Kidney (tissue), 22 donors: ENCODE measurements at places on chromosomes 1 and 21.

DNA sequence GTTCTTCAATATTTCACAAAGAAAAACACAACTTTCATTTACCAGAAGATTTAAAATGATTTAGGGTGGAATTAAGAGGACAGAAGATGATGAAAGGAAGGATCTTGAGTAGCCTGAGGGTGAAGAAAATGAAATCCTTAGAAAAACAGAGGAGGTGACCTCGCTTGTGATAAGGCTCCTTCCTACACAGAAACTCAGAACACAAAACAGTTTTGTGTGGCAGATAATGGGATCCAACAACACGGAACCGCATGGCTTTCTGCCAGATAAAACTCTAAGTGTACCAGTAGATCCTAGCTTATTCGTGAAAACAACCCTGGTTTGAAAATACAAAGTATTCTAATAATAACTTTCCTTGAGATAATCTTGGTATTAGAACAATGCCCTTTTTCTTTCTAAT lies 74.0 kb upstream of the EXO1 start:
- H3K4me3 ChIP-seq: no peak overlapping the region
- no peaks in the 10 kb centered on the region for H3K36me3 ChIP-seq
- no peak for DNase-seq
- no peaks in the 10 kb centered on the region for H3K4me1 ChIP-seq
- H3K27ac ChIP-seq: no peak overlapping the region

DNA sequence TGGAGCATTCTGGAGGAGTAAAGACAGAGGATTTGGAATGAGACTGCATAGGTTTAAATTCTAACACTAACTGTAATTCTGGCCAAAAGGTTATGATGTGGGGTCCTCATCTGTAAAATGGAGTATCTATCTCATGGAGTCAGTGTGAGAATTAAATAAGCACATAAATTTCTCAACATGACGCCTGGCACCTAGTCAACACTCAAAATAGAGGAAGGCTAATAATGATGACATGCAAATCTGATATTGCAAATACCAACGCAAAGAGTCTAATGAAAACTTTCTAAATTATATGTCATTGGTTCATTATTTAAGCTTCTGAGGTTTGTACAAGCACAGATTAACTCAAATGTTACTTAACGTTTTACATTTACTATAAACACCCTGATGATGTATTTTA lies 29.6 kb downstream of the APP start:
- H3K27me3 ChIP-seq: no peaks in the 10 kb centered on the region
- DNase-seq: no peak
- no peak overlapping the region for H3K27ac ChIP-seq
- no peak overlapping the region for H3K4me3 ChIP-seq
- H3K36me3 ChIP-seq: no peaks in the 10 kb centered on the region

DNA sequence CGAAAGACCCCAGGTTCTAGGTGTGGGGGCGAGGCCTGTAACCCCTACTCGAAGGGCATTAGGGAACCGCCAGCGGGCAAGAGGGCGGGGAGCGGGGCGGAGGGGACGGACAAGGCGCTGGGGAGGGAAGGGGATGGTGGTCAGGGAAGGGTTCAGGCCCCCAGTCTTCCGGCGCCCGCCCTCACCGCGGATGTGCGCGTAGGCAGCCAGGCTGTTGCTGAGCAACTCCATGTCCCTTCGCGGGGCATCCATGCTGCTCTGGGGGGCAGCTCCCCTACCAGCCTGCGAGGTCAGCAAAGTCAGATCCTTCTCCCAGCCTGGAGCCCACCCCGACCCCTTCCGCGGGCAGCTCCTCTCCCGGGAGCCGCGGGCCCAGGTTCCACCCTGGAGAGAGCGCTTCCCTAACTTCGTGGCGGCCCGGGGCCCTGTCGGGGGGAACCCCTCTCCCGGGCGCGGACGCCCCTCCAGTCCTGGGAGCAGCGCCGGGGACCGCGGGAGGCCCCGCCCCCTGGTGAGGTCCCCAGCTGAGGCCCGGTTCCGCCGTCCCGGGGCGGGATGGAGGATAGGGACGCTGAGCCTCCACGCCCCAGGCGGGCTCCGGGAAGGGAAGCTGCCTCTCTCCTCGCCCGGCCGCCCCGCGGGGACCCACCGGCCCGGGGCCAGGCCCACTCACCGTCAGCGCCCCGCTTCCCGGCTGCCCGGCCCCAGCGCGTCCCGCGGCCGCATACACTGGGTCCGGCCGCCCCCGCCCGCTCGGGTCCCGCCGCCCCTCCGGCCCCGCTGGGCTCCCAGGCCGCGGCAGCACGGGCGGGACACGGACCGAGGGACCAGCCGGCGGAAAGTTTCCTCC lies 434 bp downstream of the EVA1B start:
- peak overlapping the region; percentile 89 for H3K27ac ChIP-seq
- H3K27me3 ChIP-seq: no peaks in the 10 kb centered on the region
- H3K36me3 ChIP-seq: no peaks in the 10 kb centered on the region
- H3K4me3 ChIP-seq: peak overlapping the region; percentile 46
- DNase-seq: peak; percentile 93
- peaks cover 16% of the 10 kb centered on the region for H3K4me1 ChIP-seq

- no peak overlapping the region for H3K4me3 ChIP-seq
- no peak for DNase-seq
- H3K36me3 ChIP-seq: no peaks in the 10 kb centered on the region
- no peak overlapping the region for H3K27ac ChIP-seq
- H3K27me3 ChIP-seq: no peaks in the 10 kb centered on the region
Observed at GRCh38 chr1:224211206-224211962, 28.3 kb downstream of the DEGS1 start.

GRCh38 chr1:229778794-229779193 lies 152.7 kb downstream of the URB2 start:
- DNase-seq: peak; percentile 58
- no peak overlapping the region for H3K4me3 ChIP-seq
- no peak overlapping the region for H3K27ac ChIP-seq
- H3K36me3 ChIP-seq: no peaks in the 10 kb centered on the region
- H3K4me1 ChIP-seq: no peaks in the 10 kb centered on the region

DNA sequence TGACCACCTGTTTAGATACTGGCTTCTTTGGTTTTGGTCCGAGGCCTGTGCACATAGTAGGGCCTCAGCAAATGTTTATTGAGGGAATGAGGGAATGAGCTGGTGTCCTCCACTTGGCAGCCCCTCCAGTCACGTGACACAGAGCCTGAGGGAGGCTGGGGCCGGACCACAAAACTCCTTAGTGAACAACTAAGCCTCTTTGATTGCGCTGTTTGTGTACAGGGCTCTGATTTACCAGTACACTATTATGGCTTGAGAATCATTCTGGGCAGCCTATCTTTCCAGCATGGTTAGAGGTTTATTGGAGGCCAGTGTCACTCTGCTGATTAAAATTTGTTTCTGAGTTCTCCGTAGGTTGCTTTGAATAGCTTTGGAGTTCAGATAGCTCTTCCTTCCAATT lies 10.2 kb upstream of the LRRN2 start:
- no peak overlapping the region for H3K27ac ChIP-seq
- H3K36me3 ChIP-seq: no peaks in the 10 kb centered on the region
- no peaks in the 10 kb centered on the region for H3K27me3 ChIP-seq
- no peaks in the 10 kb centered on the region for H3K4me1 ChIP-seq

DNA sequence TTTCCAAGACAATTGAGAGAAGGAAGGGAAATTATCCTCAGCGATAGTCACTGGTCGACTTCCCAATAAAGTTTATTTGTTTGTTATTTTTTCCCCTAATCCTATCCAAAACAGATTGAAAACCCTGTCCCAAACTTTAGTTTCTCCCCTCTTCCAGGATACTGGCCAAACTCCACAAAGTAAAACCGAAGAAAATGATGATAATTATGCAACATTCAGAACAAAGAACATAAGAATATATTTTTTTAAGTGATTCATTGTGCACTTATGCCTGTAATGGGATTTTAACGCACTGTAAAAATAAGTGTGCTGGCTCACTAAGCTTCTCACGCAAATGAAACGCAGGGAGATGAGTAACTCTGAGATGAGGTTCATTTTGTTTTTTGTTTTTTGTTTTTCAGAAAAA lies 6.0 kb downstream of the GLIS1 start:
- H3K27me3 ChIP-seq: peaks cover 12% of the 10 kb centered on the region
- H3K4me3 ChIP-seq: no peak overlapping the region
- H3K4me1 ChIP-seq: no peaks in the 10 kb centered on the region
- no peaks in the 10 kb centered on the region for H3K36me3 ChIP-seq

- H3K4me3 ChIP-seq: no peak overlapping the region
- H3K27ac ChIP-seq: no peak overlapping the region
- H3K4me1 ChIP-seq: no peaks in the 10 kb centered on the region
- DNase-seq: no peak
- H3K27me3 ChIP-seq: no peaks in the 10 kb centered on the region
- H3K36me3 ChIP-seq: peaks cover 23% of the 10 kb centered on the region
Observed at GRCh38 chr21:46340998-46341397, 17.0 kb downstream of the PCNT start.

- H3K4me1 ChIP-seq: no peaks in the 10 kb centered on the region
- H3K36me3 ChIP-seq: no peaks in the 10 kb centered on the region
- no peak overlapping the region for H3K4me3 ChIP-seq
- no peaks in the 10 kb centered on the region for H3K27me3 ChIP-seq
- H3K27ac ChIP-seq: no peak overlapping the region
- DNase-seq: no peak
Observed at GRCh38 chr1:232280910-232281309, 349.0 kb downstream of the SIPA1L2 start.

DNA sequence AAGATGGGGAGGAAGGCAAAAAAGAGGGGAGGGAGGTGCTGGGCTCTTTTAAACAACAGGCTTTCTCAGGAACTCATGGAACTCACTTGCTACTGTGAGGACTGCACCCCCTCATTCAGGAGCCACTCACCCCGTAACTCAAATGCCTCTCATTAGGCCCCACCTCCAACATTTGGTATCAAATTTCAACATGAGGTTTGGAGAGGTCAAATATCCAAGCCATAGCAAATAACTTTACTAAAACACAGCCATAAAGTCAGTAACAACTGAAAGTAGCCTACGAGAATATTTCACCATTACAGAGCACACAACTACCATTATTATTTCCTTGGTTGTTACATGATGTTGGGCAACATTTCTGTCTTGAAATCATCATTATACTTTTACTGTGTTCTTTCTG lies 13.1 kb upstream of the DMRTB1 start:
- no peak overlapping the region for H3K4me3 ChIP-seq
- H3K4me1 ChIP-seq: no peaks in the 10 kb centered on the region
- H3K27ac ChIP-seq: no peak overlapping the region
- H3K27me3 ChIP-seq: no peaks in the 10 kb centered on the region
- no peaks in the 10 kb centered on the region for H3K36me3 ChIP-seq

- peak; percentile 97 for DNase-seq
- peak overlapping the region; percentile 56 for H3K4me3 ChIP-seq
- no peaks in the 10 kb centered on the region for H3K36me3 ChIP-seq
- no peak overlapping the region for H3K27ac ChIP-seq
Observed at GRCh38 chr1:151130987-151131586, 15.3 kb downstream of the SEMA6C start.

DNA sequence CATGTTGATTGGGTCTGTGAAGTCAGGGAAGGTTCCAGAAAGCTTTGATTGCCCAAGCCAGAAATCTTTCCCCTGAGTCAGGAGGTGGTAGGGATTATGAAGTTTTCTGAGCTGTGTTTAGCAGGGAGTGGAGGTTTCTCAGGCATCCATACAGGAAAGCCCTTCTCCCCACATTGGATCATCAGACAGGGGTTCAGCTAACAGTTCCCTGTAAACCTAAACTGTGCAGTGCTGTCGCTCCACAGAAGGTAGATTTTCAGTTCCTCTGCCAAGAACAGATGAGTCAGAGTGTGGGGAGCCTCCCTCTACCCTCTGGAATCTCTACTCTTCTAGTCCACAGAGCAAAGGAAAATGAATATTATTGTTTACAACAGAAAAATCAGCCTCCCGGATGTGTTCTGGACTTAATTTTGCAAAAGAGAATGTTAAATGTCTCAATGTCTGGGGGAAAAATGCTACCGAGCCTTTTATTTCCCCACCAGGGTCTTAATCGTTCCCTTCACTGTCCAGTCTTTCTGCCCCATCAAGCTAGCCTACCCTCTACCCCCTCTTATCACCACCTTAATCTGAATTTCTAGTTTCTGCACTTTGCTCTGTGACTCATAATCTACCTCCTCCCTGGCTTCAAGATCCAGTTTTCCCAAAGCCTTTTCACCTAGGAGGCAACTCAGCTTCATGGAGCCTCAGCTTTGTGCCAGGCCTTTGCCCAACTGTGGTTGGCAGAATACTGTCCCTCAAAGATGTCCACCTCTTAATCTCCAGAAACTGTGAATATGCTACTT lies 355.6 kb downstream of the PRDM2 start:
- no peak for DNase-seq
- no peaks in the 10 kb centered on the region for H3K4me1 ChIP-seq
- H3K27ac ChIP-seq: no peak overlapping the region
- H3K27me3 ChIP-seq: no peaks in the 10 kb centered on the region
- H3K4me3 ChIP-seq: no peak overlapping the region

- no peak for DNase-seq
- H3K36me3 ChIP-seq: no peaks in the 10 kb centered on the region
- no peaks in the 10 kb centered on the region for H3K27me3 ChIP-seq
- H3K4me3 ChIP-seq: no peak overlapping the region
Observed at GRCh38 chr1:61448914-61449313, 276.0 kb downstream of the TM2D1 start.

DNA sequence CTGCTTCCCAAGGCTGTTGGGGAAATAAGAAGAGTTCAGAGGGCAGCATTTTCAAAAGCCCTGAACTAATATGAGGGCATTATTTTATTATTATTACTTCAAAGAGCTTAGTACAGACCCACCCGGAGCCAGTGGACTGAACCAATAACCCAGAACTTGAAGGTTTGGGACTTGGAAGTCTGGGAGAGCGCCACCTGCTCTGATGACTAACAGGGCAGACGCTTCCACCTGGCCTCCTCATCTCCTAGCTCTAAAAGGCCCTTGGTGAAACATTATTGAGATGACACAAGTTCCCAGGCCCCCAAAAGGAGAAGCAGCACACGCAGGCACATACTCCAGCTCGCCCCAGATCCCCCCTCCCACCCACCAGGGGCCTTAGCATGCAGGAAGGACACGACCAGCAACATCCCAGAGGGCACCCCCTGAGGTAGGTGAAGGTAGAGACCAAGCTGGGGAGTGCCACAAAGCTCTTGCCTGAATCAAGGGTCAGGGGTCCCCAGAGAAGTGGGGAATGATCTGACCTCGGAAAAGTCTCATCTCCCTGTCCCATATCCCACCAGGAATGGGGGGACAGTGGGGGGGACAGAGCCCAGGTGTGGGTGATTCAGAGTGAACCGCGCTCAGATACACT lies 1.3 kb downstream of the DLGAP3 start:
- H3K4me1 ChIP-seq: no peaks in the 10 kb centered on the region
- H3K36me3 ChIP-seq: no peaks in the 10 kb centered on the region
- DNase-seq: no peak
- H3K4me3 ChIP-seq: no peak overlapping the region
- peaks cover 10% of the 10 kb centered on the region for H3K27me3 ChIP-seq
- H3K27ac ChIP-seq: no peak overlapping the region
